ENCODE measurements at places on chromosomes 2 and 18.

DNA sequence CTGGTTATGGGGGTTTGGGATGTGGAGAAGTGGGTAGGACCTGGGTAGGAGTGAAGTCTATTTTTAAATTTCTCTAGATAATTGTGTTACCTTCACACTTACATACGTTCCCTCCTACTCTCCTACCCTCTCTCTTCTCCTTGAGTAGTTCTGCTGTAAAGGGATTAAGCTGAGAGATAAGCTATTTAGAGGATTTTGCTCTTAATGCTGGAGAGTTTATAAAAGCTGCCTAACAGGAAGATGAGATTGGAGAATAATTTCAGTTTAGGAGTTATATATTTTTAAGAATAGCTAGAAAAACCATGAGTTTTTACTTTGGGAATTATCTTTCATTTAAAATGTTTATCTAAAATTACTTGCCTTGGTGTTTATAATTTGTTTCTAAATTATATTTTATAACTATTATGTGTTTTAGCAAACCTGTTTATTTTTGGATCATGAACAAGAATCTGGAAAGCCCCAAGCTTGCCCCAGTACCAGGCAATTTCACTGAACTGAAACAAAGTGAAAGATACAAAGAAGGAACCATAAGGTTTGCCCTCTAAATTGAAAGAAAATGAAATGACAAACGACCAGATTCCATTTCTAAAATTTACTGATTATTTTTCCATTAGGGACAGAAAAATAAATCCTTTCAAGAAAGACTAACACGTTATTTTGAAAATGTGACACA is 101.5 kb downstream of the ZNF532 start:
- DNase-seq: no peak

DNA sequence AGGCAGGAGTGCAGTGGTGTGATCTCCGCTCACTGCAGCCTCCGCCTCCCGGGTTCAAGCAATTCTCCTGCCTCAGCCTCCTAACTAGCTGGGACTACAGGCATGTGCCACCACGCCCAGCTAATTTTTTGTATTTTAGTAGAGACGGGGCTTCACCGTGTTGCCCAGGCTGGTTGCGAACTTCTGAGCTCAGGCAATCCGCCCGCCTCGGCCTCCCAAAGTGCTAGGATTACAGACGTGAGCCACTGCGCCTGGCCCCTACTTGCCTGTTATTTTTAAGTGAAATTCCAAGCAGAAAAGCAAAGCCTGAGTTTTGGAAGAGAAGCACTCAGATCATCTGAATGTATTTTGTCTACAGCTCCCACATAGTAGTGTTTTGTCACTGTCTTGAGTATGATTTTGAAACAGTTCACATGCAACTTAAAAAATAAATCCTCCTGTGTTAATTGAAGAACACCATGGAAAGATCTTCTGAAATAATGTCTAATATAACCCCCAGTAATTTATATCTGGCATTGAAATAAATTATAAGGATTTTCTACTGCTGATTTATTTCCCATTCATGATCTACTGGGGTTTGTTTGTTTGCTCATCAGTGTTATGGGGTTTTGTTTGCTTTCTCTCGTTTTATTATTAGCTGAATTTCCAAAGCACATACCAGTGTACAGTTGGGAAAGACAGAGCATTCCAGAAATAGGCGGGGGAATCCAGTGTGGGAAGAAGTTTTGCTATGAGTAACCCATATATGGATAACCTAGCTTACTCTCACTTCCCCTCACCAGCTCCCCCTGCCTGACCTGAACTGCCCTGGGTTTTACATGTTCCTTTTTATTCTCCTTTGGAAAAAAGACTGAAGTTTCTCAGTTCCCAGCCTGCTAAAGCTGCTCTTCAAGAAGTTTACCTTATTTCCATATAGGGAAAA is 80.1 kb upstream of the MAP3K20 start:
- no peak for DNase-seq

DNA sequence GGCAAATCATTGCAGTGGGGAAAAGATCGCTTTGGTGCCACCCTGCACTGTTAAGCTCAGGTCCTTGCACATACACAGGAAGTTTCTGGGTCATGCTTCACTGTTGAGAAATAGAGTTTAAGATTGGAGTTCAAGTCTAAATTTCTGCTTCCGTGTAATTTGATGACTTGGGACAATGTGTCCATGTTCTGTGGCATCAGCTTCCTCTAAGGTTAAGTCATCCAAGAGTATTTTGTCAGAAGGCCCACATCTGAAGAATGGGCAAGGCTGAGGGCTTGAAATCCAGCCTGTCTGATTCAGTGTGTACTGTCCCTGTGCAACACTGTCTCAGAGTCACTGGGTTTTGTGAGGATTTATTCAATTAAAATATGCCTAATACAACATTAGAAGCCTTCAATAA is 880.7 kb downstream of the SUCLG1 start:
- no peak for DNase-seq

GRCh38 chr2:167298017-167298416 is 409.7 kb downstream of the XIRP2 start:
- DNase-seq: no peak

DNA sequence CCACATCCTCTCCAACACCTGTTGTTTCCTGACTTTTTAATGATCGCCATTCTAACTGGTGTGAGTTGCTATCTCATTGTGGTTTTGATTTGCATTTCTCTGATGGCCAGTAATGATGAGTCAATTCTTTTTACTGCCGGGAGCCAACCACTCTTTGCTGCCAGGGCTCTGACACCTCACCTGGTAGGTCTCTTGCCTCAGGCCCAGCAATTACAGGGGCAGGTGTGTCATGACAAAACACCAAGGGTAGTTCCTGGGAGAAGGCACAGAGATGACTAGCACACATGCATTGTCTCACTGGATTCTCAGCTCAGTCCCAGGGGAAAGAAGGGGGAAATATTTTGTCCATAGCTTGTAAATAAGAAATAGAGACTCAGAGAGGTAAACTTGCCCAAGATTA is 122.3 kb downstream of the CHST9 start:
- no peak for DNase-seq

- no peak for DNase-seq
Observed at GRCh38 chr2:14684516-14684915, 52.0 kb downstream of the LRATD1 start.

GRCh38 chr18:6221602-6222014 is 193.1 kb downstream of the L3MBTL4 start:
- DNase-seq: no peak

- DNase-seq: no peak
Observed at GRCh38 chr2:67948506-67948905, 114.3 kb downstream of the C1D start.

- DNase-seq: no peak
Observed at GRCh38 chr2:151459358-151459757, 49.7 kb downstream of the RIF1 start.

- no peak for DNase-seq
Observed at GRCh38 chr2:156294945-156295580, 37.5 kb downstream of the NR4A2 start.

GRCh38 chr2:36568516-36569246 is 29.3 kb downstream of the FEZ2 start:
- no peak for DNase-seq

GRCh38 chr2:235674812-235675211 is 181.0 kb downstream of the AGAP1 start:
- DNase-seq: no peak

DNA sequence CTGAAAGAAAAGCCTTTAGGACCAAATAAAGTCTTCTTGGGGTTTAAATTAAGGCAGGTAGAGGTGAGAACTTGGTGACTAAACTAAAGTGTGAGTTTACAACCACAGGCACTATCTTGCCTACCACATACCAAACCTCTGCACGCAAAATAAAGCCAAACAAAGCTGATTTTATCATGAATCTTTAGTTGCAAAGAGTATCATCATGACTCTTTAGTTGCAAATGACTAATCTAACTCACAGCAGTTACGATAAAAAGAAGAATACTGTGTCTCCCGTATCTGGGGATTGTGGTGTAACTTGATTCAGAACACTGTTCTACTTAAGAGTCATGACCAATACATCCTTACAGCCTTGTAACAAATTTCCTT is 11.2 kb downstream of the CFAP210 start:
- DNase-seq: no peak

- DNase-seq: no peak
Observed at GRCh38 chr2:221422516-221423209, 149.4 kb downstream of the EPHA4 start.

DNA sequence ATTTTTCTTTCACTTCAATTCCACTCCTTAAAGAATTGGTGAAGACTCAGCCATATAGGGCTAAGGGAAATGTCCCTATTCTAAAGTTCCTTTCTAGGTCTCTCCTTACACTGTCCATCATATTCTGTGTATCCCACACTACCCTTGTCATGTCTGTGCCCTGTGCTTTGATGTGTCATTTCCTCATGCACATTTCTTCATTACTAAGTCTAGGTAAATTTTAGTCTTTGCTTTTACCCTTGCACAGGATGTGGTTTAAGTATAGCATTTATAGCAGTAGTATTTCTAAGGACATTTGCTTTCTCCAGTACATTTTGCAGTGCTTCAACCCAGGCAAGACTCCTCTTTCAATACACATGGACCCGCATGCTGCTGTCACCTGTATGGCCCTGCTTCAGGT is 221.5 kb upstream of the ACVR2A start:
- DNase-seq: no peak

GRCh38 chr18:22691946-22692710 is 241.0 kb upstream of the RBBP8 start:
- DNase-seq: no peak

DNA sequence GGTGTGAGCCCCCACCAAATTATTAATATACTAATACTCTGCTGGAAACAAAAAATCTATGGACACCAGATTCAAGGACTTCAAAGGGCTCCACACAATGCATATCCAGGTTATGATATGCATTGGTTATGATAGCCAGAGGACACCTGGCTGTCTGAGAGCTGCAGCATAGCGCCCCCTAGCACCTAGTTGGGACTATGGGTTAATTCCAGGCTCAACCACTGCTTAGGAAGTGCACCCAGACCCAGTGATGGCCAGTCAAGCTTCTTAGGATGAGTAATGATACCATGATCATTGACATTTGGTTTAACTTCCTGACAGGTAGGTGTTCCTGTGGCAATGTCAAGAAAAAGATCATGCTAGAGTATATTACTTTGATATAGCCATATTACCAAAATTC is 3.8 kb upstream of the FRZB start:
- DNase-seq: no peak

- no peak for DNase-seq
Observed at GRCh38 chr18:57333940-57334339, 18.4 kb upstream of the ST8SIA3 start.

GRCh38 chr2:192150166-192150565 is 44.6 kb downstream of the TMEFF2 start:
- DNase-seq: no peak

- DNase-seq: no peak
Observed at GRCh38 chr18:22337306-22337705, 80.4 kb downstream of the CTAGE1 start.

- no peak for DNase-seq
Observed at GRCh38 chr2:160351956-160352355, 141.7 kb downstream of the RBMS1 start.

- no peak for DNase-seq
Observed at GRCh38 chr18:72940509-72940908, 72.7 kb upstream of the NETO1 start.

DNA sequence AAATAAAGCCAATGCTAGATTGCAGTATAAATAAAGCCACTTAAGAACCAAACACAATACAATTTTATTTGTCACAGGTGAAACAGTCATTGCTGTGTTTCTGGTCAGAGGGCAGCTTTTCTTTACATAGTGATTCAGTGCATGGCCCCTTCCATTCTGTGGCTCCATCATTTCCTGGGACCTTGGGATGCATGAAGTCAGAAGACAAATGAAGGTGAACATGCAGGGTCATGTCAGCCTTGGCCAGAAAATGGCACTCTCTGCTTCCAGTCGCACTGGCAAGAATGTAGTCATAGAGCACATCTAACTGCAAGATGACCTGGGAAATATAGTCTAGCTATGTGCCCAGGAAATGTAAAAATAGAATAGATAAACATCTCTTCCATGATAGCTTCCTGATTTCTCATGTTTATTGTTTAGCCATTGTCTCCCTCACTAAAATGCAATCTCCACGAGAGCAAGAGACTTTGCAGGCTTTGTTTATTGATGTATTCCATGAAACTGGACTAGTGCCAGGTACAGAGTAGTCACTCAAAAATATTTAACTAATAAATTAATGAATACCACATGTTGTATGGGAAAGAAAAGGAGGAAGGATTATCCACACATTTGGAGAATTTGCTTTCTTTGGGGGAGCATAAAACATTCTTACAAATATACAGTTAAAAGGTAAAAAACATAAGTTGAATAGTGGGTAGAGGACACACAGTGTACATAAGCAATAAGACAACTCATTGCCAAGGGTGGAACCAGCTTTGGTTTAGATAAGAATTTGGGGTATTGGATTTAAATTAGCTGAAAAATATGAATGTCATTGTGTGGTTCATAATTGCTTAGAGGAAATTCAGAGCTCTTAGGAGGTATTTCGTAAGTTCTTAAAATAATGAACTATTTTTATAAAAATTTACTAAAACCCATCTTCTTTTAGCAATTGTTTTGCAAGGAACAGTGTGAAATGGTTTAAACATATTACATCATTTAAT is 343.8 kb downstream of the PID1 start:
- no peak for DNase-seq

GRCh38 chr18:42649331-42650035 is 466.0 kb downstream of the RIT2 start:
- no peak for DNase-seq

DNA sequence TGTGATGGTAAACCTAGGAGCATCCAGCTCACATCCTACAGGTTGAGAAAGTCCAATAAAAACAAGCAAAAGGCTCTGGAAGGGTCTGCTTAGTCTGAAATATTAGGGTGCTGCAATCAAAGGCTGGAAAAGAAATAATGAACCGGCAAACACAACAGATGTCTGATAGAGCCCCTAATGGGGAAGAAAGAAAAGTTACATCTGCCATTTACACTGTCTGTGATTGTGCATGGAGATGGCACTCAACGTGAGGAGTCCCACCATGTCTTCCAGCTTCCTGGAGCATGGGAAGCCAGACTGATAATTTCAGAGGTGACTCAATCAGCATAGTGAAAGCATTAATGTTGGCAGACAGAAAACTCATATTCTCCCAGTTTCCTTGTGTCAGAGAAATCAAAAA is 307.8 kb downstream of the EPHA4 start:
- DNase-seq: no peak

GRCh38 chr18:35688757-35689156 is 107.2 kb downstream of the GALNT1 start:
- DNase-seq: no peak

- DNase-seq: no peak
Observed at GRCh38 chr2:85319796-85320195, 8.0 kb downstream of the TGOLN2 start.

- DNase-seq: no peak
Observed at GRCh38 chr18:61474918-61475317, 141.7 kb downstream of the CDH20 start.

GRCh38 chr2:71646028-71646427 is 192.7 kb downstream of the DYSF start:
- no peak for DNase-seq

- DNase-seq: no peak
Observed at GRCh38 chr2:116879650-116880160, 934.8 kb upstream of the DDX18 start.

DNA sequence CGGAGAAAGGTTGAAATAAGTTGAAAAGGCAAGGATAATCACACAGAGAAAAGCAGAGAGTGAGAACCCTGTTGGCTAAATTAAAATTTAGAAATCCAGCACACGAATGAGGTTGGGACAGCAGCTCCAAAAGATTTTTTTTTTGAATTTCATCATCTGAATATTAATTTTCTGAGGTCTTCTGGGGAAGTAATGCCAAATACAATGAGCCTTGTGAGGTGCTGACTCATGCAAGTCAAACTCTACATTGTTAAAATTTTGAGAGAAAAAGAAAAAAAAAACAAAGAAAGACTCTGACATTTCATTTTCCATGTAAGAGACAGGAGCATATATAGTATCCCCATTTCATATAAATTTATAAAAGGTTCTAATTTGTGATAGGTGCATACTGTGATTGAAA is 614.2 kb upstream of the CDH2 start:
- no peak for DNase-seq
